ENCODE measurements at places on chromosomes 16 and 17.

DNA sequence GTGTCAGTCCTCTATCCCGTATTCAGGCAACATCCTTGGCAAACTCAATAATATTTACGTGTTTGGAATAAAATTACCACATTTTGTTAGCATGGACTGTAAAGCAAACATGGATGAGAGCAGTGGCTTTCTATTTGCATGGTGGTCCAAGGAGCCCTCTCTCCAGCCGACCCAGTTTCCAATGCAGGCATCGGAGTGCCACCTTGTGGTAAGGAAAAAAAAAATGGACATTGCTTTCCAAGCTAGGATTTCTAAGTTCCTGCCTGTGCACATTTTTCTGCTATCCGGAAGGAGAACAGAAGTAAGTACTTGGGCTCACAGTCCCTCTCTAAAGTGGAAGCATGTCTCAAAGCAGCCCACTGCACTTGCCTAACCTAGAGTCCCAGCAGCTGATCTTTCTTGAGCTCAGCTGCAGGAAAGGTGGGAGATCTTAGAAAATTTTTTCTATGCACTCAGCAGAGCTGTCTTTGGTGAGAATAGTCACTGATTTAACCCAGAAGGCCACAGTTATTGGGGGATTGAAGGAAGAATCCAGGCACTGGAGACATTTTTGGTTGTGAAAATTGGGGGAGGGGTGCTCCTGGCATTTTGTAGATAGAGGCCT is 46.0 kb upstream of the ERCC4 start:
- no peak for DNase-seq

- peak; percentile 87 for DNase-seq
These were observed 98.6 kb upstream of the CHMP6 start for GRCh38 chr17:80892900-80893603.

DNA sequence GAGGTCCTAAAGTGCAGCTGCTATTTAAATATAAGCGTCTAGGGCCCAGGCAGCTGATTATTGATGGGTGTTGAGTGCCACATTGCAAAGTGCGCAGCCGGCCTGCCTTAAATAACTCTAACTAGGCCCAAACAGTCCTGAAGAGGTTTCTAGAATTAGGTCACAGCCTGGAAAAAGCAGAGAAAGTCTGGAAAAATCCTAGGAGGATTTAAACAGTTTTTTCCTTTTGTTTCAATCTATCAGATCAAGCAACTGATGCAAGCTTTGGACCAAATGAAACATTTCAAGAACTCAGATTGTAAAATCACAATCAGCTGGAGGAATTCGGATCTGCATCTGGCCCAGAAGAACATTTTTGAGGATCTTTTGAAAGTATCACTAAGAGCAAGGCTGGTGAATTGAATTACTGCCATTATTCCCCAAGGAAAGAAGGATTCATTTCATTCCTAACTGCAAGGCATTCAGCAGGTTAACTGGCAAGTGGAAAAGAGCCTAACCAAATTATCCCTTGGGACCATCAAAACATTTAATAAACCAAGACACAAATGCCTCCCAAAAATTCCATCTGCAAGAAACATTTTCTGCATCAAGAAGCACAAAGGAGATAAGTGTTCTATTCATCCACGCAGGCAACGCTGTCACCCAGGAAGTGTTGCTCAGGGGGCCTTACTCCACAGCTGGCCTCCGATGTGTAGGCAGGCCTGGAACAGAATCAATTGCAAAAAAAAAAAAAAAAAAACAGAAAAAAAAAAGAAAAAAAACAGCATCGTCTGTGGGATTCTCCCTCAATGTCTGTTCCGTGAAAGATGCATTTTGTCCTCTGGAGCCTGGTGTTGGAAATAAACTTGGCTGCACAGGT is 46.1 kb downstream of the IRX3 start:
- DNase-seq: no peak

DNA sequence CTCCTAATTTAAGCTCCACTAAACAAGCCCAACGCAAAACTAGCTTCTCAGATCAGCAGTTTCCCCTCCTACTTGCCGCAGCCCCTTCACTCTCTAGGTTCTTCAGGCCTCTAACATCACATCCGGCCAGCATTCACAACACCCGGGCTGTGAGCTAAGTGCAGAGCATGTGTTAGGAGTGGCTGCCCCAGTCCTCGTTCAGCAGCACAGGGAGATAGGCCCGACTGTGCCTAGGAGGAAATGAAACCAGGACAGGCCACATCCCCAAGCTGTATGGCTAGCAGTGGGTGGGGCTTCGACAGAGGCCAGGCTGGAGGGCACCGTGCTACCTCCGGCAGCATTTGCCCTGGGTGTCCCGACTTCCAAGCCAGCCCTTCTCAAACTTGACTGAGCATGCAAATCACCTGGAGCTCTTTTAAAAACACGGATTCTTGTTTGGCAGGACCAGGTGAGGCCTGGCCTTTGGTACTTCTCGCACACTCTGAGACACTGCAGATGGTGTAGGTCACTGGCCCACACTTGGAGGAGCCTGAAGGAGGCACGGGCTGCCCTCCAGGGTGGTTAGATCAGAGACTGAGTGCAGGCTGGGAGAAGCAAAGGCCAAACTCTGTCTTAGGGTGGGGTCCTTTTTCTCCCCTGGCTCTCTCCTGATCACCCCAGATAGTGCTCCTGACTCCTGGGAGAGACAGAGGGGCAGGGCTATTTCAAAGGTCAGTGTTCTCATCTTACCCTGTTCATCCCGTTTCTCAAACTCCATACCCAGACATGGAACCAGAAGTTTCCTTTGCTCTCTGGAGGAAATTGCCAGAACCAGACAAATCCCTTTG is 202.0 kb downstream of the C16orf78 start:
- DNase-seq: peak; percentile 80

GRCh38 chr16:66293932-66294331 is 72.6 kb upstream of the CDH5 start:
- DNase-seq: no peak

GRCh38 chr17:9239793-9240658 is 218.7 kb downstream of the NTN1 start:
- DNase-seq: peak; percentile 87

- DNase-seq: no peak
These were observed 5.4 kb downstream of the CD300LB start for GRCh38 chr17:74525781-74526288.

DNA sequence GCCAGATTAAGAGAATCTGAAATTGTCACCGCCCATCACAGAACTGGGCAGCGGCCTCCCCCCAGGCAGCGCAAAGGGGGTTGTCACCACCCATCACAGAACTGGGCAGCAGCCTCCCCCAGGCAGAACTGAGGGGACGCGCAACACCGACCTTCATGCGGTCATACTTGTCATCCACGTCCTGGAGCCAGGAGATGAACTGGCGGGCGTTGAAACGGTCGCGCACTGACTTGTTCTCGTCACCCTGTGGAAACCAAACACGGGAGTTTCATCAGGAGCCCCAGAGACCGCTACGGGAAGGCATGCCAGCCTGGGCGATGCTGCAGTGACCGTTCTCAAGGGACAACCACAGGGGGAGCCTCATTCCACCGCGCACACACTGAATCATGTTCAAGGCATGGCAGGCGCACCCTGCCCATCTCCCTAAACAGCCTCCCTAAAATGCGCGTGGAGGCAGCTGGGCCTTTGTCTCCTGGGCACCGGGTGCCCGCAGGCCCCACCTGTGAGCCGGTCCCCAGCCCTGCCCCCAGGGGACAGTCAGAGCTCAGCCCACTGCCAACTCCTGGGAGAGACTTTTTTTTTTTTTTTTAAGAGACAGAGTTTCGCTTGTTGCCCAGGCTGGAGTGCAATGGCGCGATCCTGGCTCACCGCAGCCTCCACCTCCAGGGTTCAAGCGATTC is 53.3 kb downstream of the ZNF778 start:
- no peak for DNase-seq

DNA sequence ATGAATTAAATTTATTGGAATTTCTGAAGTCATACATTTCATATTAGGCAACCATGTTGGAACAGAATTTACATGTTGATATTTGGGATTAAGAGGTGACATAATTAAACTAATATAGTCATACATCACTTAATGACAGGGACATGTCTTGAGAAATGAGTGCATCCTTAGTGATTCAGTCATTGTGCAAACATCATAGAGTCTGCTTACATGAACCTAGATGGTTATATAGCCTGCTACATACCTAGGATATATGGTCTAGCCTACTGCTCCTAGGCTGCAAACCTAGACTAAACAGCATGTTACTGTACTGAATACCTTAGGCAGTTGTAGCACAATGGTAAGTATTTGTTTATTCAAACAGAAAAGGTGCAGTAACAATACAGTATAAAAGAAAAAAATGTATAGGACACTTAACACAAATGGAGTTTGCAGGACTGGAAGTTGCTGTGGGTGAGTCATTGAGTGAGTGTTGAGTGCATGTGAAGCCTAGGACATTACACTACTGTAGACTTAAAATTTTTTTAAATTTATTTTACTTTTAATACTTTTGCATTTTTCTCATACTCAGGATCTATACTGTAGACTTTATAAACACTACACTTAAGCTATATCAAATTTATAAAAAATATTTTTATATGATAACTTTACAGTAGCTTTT is 85.6 kb downstream of the OMG start:
- no peak for DNase-seq

- DNase-seq: no peak
These were observed 17.1 kb downstream of the SPIRE2 start for GRCh38 chr16:89845417-89845816.

- DNase-seq: peak; percentile 32
These were observed 4.2 kb upstream of the FBXL16 start for GRCh38 chr16:709566-710499.

GRCh38 chr17:50618300-50618699 is 16.4 kb upstream of the ABCC3 start:
- peak; percentile 64 for DNase-seq

DNA sequence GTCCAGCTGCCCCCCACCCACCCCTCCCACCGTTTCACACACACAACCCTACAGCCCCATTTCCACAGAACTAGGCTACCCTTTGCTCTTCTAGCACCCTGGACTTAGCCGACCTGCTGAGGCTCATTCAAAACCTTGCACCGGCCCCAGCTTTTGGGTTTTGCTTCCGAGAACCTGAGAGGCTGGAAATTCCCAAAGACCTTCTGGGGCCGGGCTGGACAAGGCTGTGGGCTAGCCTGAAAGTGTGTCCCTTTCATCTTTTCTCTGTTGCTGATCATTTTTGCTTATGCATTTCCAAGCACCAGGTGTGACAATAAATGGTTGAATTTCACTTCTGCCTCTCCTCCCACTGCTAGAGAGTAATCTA is 139.0 kb downstream of the DNAH9 start:
- DNase-seq: no peak

GRCh38 chr17:79053251-79053925 is 21.2 kb upstream of the ENGASE start:
- DNase-seq: no peak

GRCh38 chr17:59516451-59516850 is 49.0 kb upstream of the DHX40 start:
- DNase-seq: no peak

GRCh38 chr17:4600563-4600962 is 16.2 kb downstream of the SMTNL2 start:
- no peak for DNase-seq

GRCh38 chr16:4474192-4474961 is at the start of gene NMRAL1:
TSS of gene NMRAL1 (minus strand) at chr16:4474625. CDS start at chr16:4474132, 493 bp downstream.
- DNase-seq: peak; percentile 89

DNA sequence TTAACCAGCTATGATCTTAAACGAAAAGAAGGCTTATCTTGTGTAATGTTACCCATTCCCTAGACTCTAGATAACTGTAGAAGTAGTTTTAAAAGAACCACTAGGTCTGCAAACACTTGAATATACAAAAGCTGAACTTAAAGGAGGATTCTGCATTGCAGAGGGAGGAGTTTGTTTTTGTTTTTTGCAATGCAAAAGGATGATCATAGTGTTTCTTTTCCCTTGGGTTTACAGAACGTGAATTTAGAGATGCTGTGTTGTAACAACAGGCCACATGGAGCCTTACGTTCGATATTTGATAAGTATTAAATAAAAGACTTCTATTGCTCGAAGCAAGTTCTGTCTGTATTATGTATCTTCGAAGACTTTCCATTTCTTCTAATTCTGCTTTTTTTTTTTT is 77.6 kb downstream of the CHD9 start:
- no peak for DNase-seq

GRCh38 chr16:48354877-48355855 is 30.0 kb downstream of the SIAH1 start:
- DNase-seq: no peak

- DNase-seq: no peak
These were observed 165.6 kb downstream of the RAB11FIP4 start for GRCh38 chr17:31556969-31557645.

DNA sequence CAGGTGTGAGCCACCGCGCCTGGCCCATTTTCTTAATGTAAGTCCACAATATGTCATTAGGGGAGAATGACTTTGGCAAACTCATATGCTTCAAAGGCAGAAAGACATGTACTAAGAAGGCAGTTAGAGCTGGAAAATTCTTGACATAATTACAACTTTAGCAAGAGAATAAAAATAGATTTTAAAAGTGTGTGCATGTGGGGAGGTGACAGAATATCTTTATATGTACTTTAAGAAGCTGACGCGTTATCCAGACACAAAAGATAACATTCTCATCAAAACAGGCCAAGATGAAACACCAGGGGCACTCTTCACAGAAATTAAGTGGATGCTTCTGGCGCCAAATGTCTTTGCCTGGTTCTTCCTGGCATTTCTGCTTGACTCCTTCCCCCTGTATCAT is 28.2 kb downstream of the GJC1 start:
- DNase-seq: no peak

GRCh38 chr17:57544401-57544800 is 200.7 kb downstream of the CCDC182 start:
- no peak for DNase-seq

DNA sequence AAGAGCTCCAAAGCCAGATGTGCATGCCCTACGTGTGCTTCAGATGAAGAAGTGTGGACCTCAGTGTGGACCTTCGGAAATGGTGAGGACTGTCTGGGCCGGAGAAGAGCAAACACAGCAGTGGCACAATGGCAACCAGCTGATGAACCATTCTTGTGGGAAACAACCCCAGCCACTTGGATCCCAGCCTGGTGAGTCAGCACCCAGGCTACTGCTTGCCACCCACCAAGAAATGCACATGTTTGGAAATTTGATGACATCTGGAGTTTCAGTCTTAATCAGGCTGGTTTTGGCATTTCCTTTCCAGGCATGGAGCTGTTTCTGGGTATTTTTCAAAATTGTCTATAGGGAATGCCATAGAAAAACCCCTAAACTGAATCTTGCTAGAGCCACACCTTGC is 42.7 kb downstream of the DYNLRB2 start:
- peak; percentile 95 for DNase-seq

DNA sequence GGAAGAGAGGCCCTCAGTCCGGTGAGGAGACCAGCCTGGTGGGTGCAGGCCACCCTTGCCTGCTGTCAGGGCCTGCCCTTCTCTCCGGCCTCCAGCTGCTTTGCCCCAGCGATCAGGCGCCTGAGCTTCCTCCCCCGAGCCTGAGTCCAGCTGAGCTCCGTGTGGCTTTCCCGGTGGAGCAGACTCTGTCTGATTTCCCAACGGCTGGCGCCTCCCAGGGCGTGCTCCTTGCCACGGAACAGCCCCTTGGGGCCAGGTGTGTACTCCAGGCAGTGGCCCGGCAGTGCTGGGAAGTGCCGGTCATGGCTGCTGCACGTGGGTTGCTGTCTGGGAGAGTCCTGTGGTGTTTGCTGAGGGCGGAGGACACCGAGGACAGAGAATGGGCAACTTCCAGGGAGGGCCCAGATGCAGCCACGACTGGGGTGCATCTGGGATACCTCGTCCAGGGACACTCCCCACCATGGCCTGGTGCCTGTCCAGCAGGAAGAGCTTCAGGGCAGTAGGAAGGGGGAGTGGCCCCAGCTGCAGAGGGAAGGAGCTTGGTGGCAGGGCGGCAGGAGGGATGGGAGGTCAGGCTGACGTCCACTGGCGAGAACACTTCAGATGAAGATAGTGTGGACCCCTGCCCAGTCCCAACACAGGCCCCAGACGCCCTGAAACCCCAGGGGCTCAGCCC is 22.5 kb downstream of the METRNL start:
- no peak for DNase-seq

- DNase-seq: peak; percentile 84
These were observed 23.2 kb downstream of the LSM12 start for GRCh38 chr17:44043272-44043696.

Measured in suppressor macrophage treated with lipopolysaccharide for 1 hour (primary cell).